ENCODE measurements at places on chromosomes 7 and 10.
A peak's percentile ranks its signal among the peaks of the same experiment; 100 is the strongest.

- no peak for DNase-seq
Measured at GRCh38 chr10:36880898-36881297, 244.5 kb upstream of the ANKRD30A start.

DNA sequence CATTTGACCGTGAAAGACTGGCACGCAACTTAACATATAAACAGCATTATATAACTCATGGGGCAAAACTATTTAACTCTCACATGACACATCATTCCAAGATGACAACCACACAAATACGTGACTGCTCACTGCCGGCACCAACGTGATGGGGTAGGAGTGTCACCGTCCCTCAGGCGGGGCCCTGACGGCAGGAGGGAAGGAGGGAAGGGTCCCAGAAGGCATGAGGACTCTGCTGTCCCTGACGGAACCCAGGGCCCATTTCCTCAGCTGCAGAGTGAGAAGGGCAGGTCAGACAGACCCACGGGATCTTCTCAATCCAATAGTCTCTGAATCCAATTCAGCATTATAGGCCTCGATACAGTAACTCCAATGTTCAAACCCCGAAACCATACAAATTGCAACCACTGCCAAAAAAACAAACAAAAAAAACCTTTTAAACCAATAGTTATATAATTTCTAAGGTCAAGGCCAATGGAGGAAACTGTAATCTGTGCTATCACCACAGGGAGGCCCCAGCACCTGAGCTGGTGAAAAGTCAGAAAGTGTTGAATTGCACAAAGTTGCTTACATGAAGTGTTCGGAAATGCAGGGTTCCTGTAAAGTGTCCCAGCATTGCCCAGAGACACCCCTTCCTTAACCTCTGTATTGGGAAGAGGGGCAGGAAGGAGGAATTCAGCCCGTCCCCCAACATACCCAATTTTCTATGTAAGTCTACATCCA lies 137.4 kb downstream of the TNS3 start:
- DNase-seq = peak; percentile 30

- DNase-seq = no peak
Measured at GRCh38 chr10:48253970-48254657, 20.4 kb downstream of the FRMPD2 start.

GRCh38 chr10:107880185-107880584 lies 715.7 kb upstream of the SORCS1 start:
- no peak for DNase-seq

DNA sequence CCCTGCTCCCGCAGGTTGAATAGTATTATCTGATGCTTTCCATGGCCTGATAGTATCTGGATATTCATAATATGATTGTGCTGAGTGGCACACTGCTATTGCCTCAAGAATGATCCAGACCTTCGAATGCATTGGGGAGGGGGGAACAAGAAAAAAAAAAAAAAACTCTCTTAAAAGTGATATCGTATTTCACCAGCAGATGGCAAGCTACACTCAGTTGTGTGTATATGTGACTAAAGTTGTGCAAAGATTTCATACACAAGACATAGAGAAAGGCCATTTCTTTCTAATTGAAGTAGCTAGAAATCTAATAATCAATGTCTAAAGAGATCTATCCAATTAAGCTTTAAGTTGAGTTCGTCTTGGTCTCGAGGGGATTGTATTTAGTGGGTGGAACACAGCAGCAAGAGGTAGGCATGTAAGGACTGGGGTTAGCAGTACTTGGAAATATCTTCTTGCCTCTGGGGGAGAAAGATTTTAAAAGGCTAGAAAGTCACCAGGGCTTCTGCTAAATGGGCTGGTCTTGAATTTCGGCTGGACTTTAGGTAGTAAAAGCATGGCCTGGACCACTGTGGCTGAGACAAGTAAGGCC lies 15.3 kb downstream of the SFRP4 start:
- no peak for DNase-seq

GRCh38 chr7:47877336-47877735 lies 70.9 kb downstream of the PKD1L1 start:
- no peak for DNase-seq

GRCh38 chr10:26331371-26331770 lies 106.8 kb upstream of the APBB1IP start:
- no peak for DNase-seq

DNA sequence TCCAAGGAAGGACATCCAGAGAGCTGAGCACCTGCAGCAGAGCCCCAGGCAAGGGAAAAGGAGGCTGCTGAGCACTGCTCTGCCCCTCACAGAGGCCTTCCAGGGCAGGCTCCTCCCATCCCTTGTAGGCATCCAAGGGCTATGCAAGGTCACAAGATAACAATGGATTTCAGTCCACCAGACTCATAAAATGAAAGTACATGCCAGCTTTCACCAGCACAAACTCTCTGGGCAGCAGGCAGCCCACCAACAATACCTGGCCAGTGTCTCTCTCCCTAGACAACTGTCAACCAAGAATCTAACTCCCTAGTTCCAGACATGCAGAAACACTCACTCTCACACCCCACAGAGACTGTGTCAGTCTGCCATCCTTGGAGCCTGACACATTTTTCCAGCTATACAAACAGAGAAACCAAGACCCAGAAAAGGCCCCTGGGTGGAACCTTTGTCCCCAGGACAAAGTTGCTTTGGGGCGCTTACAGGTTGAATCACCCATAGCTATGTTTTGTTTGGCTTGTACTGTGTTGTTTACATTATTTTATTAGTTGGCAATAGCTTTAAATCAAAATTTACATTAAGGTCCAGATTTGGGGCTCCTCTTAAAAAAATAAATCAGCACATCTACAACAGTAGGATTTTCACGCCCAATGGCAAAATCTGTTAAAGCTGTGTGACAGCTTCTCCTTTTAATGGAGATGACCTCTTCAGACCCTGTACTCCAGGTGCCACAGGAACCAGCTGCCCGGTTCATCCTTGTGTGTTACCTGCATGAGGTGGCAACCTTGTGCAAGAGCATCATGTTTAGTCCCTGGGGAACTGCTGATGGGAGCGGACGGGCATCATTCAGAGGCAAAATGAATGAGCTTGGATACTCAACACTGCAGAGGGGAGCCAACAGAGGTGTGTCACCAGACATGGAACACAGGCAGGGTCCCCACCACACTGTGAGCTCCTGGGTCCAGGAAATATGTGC lies 5.2 kb downstream of the GRID1 start:
- DNase-seq = no peak

DNA sequence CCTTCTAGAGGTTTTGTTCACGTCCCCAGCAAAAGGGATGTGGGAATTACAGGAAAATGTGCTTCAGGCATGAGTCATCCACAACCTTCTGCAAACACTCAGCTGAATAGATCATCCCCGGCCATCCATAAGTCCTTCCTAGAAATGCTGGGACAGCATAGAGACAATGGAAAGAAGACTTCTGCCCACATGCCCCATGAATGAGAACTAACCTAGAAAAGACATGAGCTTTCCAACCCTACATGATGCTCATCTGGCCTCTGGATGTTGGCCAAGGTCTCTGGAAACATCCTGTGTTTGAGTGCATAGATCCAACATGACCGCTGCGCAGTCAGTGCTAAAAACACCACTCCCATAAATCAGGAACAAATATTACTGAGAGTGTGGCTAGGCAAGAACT lies 277.5 kb downstream of the PLXNA4 start:
- DNase-seq = no peak

DNA sequence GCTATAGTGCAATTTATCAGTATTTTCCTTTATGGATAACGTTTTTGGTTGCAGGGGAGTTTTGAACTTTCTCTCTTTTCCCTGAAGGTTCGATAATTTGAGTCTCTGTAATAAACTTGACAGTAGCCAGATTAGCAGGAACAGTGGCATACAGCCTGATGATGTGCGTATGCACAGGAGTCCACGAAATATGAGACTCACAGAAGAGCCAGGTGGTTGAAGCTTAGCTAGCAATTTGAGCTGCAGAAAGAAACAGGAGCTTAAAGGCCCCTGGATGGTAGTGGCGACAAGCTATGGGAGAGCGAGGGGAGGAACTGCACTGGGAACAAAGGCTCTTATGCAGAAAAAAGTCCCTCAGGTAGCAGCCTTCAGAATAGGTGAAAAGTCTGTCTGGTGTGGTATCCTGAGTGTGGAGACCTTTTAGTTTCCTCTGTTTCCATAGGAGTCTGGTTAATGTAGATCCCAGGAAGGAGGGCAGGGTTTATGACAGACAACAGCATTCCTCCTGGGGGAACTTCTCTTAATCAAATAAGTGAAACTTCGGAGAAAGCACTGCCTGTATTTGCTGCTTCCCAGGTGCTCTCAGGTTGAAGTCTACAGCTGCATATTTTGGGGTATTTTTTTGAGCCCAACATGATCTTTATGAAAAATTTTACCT lies 32.7 kb downstream of the FANK1 start:
- no peak for DNase-seq

DNA sequence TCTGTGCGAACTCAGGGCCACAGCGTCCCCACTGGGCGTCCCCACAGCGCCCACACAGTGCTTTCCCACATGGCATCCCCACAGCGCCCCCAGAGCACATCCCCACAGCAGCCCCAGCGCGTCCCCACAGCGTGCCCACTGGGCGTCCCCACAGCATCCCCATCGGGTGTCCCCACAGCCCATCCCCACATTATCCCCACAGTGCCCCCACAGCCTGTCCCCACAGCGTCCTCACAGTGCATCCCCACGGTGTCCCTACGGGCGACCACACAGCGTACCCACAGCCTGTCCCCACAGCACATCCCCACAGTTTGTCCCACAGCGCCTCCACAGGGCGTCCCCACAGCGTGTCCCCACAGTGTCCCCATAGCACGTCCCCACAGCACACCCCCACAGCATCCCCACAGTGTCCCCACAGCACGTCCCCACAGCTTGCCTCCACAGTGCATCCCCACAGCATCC lies 131.6 kb downstream of the ACTR3B start:
- no peak for DNase-seq

DNA sequence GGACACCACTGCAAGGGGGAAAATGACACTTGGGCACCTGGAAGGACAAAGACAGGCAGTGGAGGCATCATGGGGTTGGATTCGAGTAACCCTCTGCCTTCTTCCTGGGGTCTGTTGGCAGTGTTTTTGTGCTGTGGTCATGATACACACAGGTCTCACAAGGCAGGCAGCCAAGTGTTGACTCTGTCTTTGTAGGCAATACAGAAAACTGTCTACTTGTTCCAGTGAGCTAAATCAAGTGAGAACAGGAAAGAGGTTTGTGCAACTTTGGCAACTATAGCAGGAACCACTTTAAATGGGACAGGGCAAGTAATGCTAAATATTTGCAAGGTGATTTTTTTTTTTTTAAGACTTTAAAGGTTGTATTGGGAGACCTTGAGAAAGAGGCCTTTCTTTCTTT lies 578.6 kb upstream of the GALNT17 start:
- no peak for DNase-seq

GRCh38 chr7:26156451-26157420 lies 4.7 kb downstream of the NFE2L3 start:
- DNase-seq = peak; percentile 77

- no peak for DNase-seq
Measured at GRCh38 chr10:548238-548901, 141.1 kb downstream of the DIP2C start.

DNA sequence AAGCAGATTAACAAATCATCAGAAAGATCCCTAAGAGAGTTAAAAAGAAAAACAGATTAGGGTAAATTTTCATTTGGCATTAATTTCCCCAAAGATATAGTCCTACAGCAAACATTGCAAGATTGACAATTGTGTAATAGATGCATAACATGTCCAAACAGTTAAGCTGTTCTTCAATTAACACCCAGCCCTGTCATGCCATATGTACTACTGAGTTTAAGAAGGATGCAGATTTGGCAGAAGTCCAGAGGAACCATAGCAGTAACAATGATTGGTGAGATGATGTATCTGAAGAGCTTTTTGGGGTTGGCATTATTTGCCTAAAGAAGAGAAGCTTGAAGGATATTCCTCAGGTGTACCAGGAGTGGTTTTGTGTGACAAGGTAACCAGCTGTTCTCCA lies 287.6 kb downstream of the LRMDA start:
- DNase-seq = no peak

DNA sequence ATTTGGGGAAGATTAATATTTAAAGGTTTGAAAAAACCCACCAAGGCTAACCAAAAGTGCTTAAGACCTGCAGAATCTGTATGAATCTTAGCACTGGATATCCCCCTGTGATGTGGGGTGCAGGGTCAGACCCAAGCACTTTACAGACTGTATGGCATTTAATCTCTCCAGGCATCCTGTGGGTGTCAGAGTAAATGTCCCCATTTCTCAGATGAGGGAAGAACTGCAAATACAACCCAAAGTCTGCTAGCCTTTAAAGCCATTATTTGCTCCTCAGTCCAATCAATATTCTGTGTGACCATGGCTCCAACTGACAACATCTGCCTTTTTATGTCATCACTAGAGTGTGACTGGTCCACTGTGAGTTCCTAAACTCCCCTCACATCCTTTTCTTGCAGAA lies 10.0 kb upstream of the MBL2 start:
- DNase-seq = no peak

GRCh38 chr7:104773796-104774195 lies 240.2 kb upstream of the KMT2E start:
- DNase-seq = no peak

- DNase-seq = no peak
Measured at GRCh38 chr7:136303162-136303561, 326.0 kb upstream of the MTPN start.

DNA sequence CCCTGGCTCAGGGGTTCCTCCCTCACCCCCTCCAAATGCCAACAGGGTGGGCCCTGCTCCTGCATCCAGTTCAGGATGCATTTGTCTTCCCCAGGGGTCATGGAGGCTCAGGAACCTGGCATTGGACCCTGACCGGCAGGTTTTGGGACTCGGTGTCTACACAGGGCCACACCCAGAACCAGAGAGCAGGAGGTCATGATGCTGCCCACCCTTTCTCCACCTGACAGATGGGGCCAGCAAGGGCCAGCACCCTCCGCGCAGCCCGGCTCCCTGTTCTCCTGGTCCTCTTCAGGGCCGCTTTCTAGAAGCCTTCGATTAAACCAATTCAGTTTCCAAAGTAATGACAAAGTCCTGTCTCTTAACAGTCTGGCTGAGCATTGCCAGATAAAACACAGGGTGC lies 50.2 kb downstream of the CAMK2B start:
- DNase-seq = no peak

DNA sequence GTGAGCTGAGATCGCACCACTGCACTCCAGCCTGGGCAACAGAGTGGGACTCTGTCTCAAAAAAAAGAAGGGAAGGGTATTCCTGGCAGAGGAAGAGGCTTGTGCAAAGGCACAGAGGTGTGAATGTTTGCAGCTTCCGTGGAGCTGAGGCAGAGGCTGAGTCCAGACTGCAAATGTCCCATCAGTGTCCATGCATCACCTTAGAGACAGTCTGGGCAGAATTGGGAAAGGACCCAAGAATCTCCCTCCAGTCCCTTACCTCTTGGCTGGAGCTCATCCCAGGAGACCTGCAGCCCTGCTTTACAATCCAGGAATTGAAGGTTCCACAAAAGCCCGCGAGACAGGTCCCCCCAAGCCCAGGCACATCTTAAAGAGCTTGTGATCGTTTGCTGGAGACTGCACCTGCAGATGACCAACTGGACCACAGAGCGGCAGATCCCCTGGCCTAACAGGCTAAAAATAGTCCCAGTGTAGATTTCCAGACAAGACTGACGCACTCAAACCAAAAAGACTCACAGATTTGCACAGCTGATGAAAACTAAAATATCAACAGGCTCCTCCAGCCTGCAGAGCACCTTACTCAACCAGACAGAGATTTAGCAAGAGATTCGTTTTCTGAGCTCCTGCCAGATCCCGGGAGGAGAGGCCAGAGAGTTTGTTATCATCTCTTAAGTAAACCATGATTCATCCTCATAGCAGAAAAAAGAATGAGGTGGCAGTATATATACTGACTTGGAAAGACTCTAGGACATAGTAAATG lies 22.9 kb upstream of the NANOS1 start:
- peak; percentile 49 for DNase-seq

Data from Calu3 (cell line).